ENCODE measurements at places on chromosomes 3 and 15. TPM values are rescaled to one million over a fixed set of nuclear protein-coding genes. Genes with fewer than 3 reads are reported as not detected.
A peak's percentile ranks its signal among the peaks of the same experiment; 100 is the strongest.

- no peak overlapping the region for H3K4me3 ChIP-seq
- H3K4me1 ChIP-seq = peaks cover 10% of the 10 kb centered on the region
Measured at GRCh38 chr3:29936054-29936453, 655.2 kb downstream of the RBMS3 start.

DNA sequence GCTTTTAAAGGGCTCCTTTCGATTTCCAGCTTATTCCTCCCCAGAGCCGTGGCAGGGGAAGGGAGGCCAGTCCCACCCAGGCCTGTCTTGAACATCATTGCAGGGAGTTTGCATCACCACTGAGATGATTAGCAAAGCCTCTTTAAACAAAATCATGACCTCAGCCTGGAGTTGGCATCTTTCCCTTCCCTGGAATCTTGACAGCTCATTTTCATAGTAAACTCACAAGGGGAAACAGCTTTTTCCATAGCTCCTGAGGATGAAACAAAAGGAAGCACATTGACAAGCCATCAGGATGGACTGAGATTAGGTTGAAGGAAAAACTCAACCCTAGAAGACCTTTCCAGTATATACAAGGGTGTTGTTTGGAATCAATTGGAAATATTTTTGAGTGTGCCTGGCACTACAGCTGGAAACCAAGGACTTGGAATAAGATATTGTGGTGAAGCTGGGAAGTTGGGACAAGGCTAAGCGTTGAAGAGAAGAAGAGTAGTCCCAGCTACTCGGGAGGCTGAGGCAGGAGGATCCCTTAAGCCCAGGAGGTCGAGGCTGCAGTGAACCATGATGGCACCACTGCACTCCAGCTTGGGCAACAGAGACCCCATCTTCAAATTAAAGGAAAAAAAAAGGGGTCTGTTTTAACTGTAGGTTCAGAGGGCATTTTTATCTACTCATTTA lies 3.1 kb upstream of the LARP6 start:
- no peaks in the 10 kb centered on the region for H3K36me3 ChIP-seq
- no peaks in the 10 kb centered on the region for H3K27me3 ChIP-seq
- peak overlapping the region; percentile 78 for H3K27ac ChIP-seq
- H3K4me3 ChIP-seq = no peak overlapping the region
- DNase-seq = peak; percentile 95
- H3K4me1 ChIP-seq = peaks cover 51% of the 10 kb centered on the region

- H3K36me3 ChIP-seq = no peaks in the 10 kb centered on the region
- H3K4me1 ChIP-seq = no peaks in the 10 kb centered on the region
- H3K27me3 ChIP-seq = no peaks in the 10 kb centered on the region
- H3K4me3 ChIP-seq = peak overlapping the region; percentile 69
Measured at GRCh38 chr3:194687638-194688199, 2.0 kb downstream of the FAM43A start.

DNA sequence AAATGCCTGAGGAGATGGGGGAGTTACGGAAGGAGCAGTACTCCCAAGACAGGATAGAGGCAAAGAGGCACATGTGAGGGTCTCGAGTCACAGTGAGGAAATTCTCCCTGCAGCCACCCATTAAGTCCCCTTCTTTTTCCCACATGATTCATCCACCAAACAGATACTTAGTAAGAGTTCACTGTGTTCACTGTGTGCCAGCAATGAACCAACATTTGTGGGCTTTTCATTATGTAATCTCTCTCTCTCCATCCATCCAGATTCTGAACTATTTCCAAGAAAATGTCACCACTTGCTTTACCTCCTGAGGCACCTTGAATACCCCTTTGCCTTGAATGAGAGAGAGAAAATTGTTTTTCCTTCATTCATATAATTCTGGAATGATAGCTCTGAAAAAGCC lies 24.6 kb upstream of the LRRFIP2 start:
- H3K4me3 ChIP-seq = no peak overlapping the region
- no peak for DNase-seq
- no peaks in the 10 kb centered on the region for H3K4me1 ChIP-seq
- H3K27ac ChIP-seq = no peak overlapping the region
- no peaks in the 10 kb centered on the region for H3K36me3 ChIP-seq
- no peaks in the 10 kb centered on the region for H3K27me3 ChIP-seq

Gene PPP1R14D
- total RNA-seq = not detected

Measured in right atrium auricular region (tissue), 2 donors.